ENCODE measurements at places on chromosomes 6 and 20.

DNA sequence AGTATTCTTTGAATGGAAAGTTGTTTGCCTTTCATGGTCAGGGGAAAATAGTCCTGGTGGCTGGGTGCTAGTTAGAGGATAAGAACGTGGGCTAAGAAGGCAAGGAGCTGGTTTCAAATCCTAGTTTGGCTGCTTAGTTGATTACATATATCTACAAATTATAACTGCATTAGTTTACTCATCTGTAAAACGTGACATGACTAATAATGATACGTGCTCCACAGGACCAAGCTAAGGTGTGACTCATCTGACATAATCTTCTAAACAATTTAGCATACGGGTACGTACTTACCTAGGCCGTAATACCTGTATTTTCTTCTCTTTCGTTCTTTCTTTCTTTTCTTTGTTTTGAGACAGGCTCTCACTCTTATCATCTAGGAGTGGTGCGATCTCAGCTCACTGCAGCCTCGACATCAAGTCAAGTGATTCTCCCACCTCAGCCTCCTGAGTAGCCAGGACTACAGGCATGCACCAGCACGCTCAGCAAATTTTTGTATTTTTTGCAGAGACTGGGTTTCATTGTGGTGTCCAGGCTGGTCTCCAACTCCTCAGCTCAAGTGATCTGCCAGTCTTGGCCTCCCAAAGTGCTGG lies 1274.2 kb upstream of the GJE1 start:
- no peak overlapping the region for H3K4me3 ChIP-seq
- H3K27ac ChIP-seq = no peak overlapping the region
- no peaks in the 10 kb centered on the region for H3K36me3 ChIP-seq
- no peaks in the 10 kb centered on the region for H3K4me1 ChIP-seq

DNA sequence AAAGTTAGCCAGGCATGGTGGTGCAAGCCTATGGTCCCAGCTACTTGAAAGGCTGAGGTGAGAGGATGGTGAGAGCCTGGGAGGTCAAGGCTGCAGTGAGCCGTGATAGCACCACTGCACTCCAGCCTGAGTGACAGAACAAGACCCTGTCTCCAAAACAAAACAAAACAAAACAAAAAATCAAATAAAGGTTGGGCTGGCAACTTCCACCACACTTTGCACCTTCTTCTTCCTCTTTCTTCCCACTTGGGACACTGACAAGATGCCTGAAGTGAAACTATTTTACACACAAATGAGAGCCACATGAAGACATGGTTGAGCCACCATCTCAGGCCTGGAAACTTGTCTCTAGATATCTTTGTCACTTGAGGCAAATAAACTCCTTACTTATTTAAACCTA lies 53.8 kb upstream of the CCDC28A start:
- peaks cover 17% of the 10 kb centered on the region for H3K27me3 ChIP-seq
- DNase-seq = no peak
- H3K4me1 ChIP-seq = no peaks in the 10 kb centered on the region
- no peak overlapping the region for H3K27ac ChIP-seq
- no peak overlapping the region for H3K4me3 ChIP-seq

DNA sequence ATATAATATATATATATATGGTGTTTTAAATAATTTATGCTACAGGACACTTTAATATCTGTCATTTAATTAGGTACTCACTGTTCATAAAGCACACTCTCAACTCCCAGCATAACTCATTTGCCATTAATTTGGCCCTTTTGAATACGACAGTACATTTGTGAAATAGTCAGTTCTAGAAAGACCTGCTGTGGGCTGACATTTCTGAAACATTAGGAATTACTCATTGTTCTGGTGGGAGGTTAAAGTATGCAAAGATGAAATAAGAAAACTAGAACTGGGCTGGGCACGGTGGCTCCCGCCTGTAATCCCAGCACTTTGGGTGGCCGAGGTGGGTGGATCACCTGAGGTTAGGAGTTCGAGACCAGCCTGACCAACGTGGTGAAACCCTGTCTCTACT lies 497.5 kb downstream of the UTRN start:
- no peak overlapping the region for H3K4me3 ChIP-seq
- no peaks in the 10 kb centered on the region for H3K36me3 ChIP-seq
- H3K27me3 ChIP-seq = no peaks in the 10 kb centered on the region
- no peak overlapping the region for H3K27ac ChIP-seq

- H3K4me3 ChIP-seq = no peak overlapping the region
- DNase-seq = no peak
These were observed 45.4 kb downstream of the SIRPA start for GRCh38 chr20:1940581-1940980.

GRCh38 chr20:31550099-31550498 lies 35.9 kb downstream of the HM13 start:
- H3K4me3 ChIP-seq = no peak overlapping the region
- no peak for DNase-seq
- H3K27me3 ChIP-seq = no peaks in the 10 kb centered on the region
- peaks cover 11% of the 10 kb centered on the region for H3K4me1 ChIP-seq
- peak overlapping the region; percentile 57 for H3K27ac ChIP-seq
- H3K36me3 ChIP-seq = peaks cover 6% of the 10 kb centered on the region

DNA sequence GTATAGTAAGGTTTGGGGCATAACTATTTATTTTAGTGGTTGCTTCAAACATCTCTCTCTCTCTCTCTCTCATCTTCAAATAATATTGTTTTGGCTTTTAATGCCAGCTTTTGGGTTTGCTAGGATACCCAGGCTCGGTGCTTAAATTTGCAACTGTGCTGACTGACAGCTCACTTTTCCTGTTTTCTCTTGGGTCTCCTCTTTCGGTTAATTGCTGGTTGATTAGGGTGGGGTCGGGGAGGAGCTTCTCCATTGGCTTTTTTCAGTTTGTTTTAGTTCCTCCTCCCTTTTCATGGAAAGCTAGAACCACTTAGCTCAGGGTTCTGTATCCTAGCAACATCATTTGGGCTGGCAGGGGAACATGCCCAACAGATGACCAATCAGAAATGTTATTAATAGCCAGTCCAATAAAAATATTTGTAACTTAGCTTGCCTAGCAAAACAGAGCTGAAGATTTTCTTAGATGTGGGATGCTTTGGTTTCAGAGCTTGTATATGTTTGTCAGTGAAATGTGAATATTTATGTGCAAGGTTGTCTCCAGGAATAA lies 11.3 kb downstream of the TFAP2B start:
- no peak overlapping the region for H3K4me3 ChIP-seq
- H3K27ac ChIP-seq = no peak overlapping the region
- DNase-seq = no peak
- H3K4me1 ChIP-seq = no peaks in the 10 kb centered on the region
- peaks cover 76% of the 10 kb centered on the region for H3K27me3 ChIP-seq

DNA sequence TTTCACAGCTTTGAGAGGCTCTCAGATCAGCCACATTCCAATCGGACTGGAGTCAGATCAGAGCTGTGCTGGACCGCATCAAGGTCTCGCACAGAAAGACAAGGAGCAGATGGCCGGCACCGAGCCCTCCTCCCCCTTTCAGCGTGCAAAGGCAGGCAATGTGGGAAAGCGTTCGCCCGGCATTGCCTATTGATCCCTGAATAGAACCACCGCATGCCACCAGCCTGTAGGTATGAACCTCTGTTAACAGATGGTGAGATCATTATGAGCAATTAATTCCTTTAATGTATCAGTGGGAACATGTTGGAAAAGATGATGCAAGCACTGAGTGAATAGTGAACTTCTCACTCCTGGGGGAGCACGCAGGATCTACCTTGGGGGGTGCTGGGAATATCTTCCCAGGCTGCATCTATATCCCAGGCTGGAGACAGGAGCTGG lies 117.5 kb upstream of the ID4 start:
- no peak for DNase-seq
- H3K36me3 ChIP-seq = no peaks in the 10 kb centered on the region
- no peak overlapping the region for H3K27ac ChIP-seq
- H3K4me3 ChIP-seq = no peak overlapping the region

DNA sequence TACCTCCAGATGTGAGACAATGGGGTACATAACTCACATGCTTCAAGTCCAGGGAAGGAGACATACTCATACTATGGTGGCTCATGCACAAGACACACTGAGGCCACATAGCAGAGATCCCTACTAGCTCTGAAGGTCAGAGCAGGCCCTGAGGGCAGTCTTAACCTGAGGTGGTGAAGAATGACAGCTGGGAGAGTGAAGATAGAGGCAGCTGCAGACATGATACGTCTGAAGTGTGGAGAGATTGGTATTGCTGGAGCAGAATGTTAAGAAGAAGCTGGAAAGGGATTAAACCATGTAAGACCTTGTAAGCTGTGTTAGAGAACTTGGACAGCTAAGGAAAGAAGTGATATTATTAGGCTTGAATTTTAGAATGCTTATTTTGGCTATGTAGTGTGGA lies 32.9 kb downstream of the PGM3 start:
- no peak for DNase-seq
- H3K4me3 ChIP-seq = no peak overlapping the region
- no peaks in the 10 kb centered on the region for H3K4me1 ChIP-seq
- H3K27ac ChIP-seq = peak overlapping the region; percentile 3

- no peak overlapping the region for H3K27ac ChIP-seq
- peak; percentile 59 for DNase-seq
- no peaks in the 10 kb centered on the region for H3K36me3 ChIP-seq
- no peak overlapping the region for H3K4me3 ChIP-seq
- peaks cover 13% of the 10 kb centered on the region for H3K27me3 ChIP-seq
These were observed 21.4 kb upstream of the PREP start for GRCh38 chr6:105424175-105424783.

- DNase-seq = no peak
- H3K4me1 ChIP-seq = no peaks in the 10 kb centered on the region
- no peak overlapping the region for H3K4me3 ChIP-seq
- H3K27ac ChIP-seq = no peak overlapping the region
- peaks cover 24% of the 10 kb centered on the region for H3K27me3 ChIP-seq
- H3K36me3 ChIP-seq = no peaks in the 10 kb centered on the region
These were observed 125.2 kb upstream of the MAP3K7 start for GRCh38 chr6:90712114-90712513.

- no peaks in the 10 kb centered on the region for H3K4me1 ChIP-seq
- H3K27me3 ChIP-seq = peaks cover 11% of the 10 kb centered on the region
- H3K36me3 ChIP-seq = no peaks in the 10 kb centered on the region
These were observed 64.0 kb downstream of the RSPO3 start for GRCh38 chr6:127182501-127182900.

DNA sequence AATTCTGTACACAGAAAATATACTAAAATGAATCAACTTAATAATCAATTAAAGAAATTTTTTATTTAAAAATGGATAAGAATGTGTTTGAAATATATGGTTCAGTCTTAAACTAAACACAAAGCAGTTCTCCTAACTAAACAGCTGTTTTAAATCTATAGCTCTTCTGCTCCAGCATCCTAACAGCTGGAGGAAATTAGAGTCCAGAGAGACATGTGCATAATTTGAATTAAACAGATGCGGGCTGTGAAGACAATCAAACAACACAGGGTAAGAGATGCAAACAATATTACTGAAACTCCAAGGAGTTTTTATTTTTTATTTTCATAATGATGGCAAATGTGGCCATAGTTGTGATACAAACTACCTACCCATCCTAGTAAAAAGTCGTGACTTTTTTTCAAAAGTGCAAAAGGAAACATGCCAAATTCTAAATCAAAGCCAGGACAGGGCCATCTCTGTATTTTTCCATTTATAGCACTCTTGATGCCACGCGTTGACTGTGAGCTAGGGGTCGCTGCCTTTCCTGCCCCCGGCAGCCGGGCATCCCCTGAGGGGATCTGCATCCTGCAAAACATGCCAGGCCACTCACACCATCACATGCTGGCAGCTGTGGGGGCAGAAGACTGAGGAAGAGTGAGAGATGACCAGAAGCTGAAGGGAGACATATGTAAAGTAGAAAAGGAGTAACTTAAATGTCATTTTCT lies 310.6 kb downstream of the PRKN start:
- no peaks in the 10 kb centered on the region for H3K4me1 ChIP-seq
- H3K27ac ChIP-seq = no peak overlapping the region
- DNase-seq = no peak

DNA sequence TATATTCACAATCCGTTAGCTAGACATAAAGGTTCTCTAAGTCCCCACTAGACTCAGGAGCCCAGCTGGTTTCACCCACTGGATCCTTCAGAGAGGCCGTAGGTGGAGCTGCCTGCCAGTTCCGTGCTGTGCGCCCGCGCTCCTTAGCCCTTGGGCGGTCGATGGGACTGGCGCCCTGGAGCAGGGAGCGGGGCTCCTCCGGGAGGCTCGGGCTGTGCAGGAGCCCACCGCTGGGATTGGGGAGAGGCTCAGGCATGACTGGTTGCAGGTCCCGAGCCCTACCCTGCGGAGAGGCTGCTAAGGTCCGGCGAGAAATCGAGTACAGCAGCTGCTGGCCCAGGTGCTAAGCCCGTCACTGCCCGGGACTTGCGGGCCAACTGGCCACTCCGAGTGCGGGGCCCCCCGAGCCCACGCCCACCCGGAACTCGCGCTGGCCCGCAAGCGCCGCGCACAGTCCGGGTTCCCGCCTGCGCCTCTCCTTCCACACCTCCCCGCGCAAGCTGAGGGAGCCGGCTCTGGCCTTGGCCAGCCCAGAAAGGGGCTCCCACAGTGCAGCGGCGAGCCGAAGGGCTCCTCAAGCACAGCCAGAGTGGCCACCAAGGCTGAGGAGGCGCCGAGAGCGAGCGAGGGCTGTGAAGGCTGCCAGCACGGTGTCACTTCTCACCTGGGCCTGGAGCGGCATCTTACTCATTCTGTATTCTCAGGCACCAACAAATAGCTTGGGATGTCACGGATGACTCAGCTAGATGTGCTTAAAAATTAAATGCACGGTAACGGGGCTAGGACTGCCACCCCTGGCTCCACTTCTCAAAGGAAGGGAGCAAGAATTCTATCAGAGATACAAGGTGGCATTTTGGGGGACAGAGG lies 44.1 kb downstream of the IRF4 start:
- peaks cover 57% of the 10 kb centered on the region for H3K4me1 ChIP-seq
- peaks cover 7% of the 10 kb centered on the region for H3K27me3 ChIP-seq
- peak overlapping the region; percentile 43 for H3K27ac ChIP-seq
- DNase-seq = no peak
- H3K4me3 ChIP-seq = peak overlapping the region; percentile 78

- H3K4me3 ChIP-seq = no peak overlapping the region
- no peaks in the 10 kb centered on the region for H3K36me3 ChIP-seq
- H3K27ac ChIP-seq = no peak overlapping the region
- no peaks in the 10 kb centered on the region for H3K27me3 ChIP-seq
- H3K4me1 ChIP-seq = peaks cover 17% of the 10 kb centered on the region
These were observed 173.5 kb upstream of the SNX9 start for GRCh38 chr6:157649311-157650260.

DNA sequence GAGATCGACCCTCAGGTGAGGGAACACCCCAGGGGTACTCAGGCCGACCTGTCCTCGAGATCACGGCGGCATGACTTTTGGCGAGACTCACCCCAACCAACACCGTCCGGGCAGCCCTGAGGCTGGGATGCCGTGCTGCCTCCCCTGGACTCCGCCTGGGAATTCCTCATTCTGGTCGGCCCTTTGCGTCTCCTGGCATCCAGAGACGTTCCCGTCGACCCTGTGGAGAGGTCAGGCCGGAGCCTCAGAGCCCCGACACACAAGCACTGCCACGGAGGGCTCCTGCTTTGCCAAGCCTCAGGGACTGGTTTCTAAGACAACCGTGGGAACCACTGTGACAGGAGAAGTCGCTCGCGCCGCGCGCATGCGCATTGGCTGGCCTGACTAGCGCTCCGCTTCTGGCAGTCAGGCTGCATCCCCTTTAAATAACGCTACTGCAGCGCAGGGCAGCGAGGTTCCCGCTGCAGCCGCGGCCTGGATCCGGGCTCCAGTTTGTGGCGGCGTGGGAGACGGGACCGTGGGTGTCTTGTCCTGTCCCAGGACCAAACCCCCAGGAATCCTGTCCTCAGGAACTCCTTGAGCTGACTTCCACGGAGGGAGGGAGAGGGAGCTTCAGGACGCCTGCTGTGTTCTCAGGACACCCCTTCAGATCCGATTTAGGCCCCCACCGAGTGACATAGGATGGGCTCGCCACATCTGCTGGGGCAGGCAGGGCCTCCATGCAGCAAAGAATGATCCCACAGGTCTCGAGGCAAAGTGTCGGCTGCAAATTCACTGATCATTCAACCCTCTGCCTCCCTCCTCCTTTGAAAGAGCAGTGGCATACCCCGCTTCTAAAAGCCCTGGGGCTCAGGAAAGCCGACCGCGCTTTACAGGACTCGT lies 163.2 kb upstream of the ZNF337 start:
- H3K4me3 ChIP-seq = peak overlapping the region; percentile 76
- H3K27me3 ChIP-seq = peaks cover 78% of the 10 kb centered on the region

All from activated T-cell treated with anti-CD3 and anti-CD28 coated beads, Interleukin-2, amount 50 U/mL, for 72 hours (primary cell).